NCI-H526 treated with DMSO at 0.1 percent for 48 hours (cell line): ENCODE measurements at places on chromosomes 4 and X.
A peak's percentile ranks its signal among the peaks of the same experiment; 100 is the strongest.

DNA sequence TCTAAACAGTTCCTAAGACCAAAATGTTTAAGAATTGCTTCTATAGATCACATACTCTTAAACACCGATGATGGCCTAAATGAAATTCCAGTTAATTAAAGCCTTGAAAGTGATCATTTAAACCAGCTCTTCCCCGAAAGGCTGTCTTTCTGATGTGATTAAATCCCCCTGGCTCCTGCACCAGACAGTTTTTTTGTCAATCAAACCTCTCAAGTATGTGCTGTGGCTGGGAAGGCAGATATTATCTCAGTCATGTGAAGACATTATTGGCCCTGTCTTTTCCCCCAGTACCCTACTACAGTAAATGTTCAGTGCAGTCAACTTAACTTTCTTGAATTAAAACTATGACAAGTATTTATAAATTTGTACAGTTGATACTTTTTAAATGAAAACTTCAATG, 121.0 kb upstream of the MYOZ2 start:
- DNase-seq = no peak

DNA sequence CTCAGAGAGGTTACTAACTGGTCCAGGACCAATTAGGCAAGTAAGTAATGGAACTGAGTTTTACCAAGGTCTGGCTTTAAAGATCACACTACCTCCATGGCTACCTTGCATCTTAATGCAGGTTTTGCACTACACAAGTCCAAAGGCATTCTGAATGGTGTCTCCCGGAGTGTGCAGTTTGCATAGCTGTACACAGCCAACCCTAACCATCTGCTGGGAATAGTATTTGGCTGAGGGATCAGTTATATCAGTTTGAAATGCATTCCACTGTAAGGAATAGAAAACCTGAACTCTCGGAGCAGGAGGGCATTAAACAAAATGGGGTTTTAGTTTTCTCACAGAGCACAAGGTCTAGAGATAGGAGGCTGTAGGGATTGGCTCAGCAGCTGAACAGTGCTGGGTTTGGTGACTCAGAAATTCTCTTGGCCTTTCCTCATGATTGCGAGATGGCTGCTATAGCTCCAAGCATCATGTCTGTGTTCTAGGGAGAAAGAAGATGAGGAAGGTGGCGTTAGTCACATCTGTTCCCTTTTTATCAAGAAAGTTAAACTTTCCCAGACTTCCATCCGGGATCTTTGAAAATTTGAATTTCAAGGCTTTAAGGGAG, 177.1 kb downstream of the NHS start:
- no peak for DNase-seq

DNA sequence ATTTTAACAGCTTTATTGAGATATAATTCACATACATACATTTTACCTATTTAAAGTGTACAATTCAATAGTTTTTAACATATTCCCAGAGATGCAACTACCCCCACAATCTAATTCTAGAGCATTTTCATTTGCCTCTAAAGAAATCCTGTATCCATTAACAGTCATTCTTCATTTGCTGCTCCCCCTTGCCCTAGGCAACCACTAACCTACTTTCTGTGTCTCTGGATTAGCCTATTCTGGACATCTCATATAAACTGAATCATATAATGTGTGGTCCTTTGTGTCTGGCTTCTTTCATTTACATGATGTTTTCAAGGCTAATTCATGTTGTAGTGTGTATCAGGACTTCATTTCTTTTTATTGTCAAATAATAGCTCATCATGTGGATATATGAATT, 105.1 kb upstream of the GRPR start:
- no peak for DNase-seq

GRCh38 chr4:141739636-141740035, 103.3 kb downstream of the IL15 start:
- DNase-seq = no peak

- no peak for DNase-seq
These were observed 35.1 kb upstream of the GEMIN8 start for GRCh38 chrX:14064626-14065432.

- no peak for DNase-seq
These were observed 843.4 kb downstream of the FSTL5 start for GRCh38 chr4:161320377-161320776.

GRCh38 chr4:52659722-52660261, 691 bp upstream of the USP46 start:
- peak; percentile 7 for DNase-seq

DNA sequence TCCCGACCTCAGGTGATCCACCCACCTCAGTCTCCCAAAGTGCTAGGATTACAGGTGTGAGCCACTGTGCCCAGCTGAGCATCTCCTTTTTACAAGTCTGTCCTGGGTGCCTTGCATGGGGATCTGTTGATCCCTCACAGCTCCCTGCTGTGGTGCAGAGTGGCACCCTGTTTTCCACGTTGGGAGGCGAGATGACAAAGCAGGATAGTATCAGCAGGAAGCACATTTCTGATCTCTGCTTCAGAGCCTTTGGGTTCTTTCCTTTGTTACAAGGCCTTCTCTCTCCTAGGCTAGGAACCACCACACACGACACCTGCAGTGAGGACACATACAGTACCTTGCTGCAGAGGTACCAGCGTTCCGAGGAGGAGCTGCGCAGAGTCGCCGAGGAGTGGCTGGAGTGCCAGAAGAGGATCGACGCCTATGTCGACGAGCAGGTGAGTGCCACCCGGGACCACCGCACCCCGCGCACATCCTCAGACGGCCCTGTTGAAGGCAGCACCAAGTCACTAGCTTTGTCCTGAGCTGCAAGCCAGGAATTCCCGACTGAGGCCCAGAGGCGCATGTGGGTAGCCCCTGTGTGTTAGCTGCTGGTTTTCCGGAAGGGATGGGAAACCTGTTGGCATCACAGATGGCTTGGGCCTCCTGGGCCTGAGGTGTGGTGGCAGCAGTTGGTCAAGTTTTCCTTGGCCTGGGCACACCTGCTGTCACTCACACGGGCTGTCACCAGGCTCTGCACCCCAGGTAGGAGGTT, 109.6 kb downstream of the TNIP2 start:
- no peak for DNase-seq

GRCh38 chr4:78308517-78308916, 243.1 kb upstream of the ANXA3 start:
- no peak for DNase-seq

GRCh38 chr4:83852085-83852451, 316.2 kb downstream of the GPAT3 start:
- no peak for DNase-seq

GRCh38 chr4:5424901-5425300, 283.5 kb downstream of the EVC2 start:
- no peak for DNase-seq

GRCh38 chrX:132271311-132271778, 52.1 kb upstream of the RAP2C start:
- no peak for DNase-seq

- peak; percentile 47 for DNase-seq
These were observed 1.3 kb downstream of the ASB12 start for GRCh38 chrX:64229154-64229553.

GRCh38 chrX:7948483-7948882, 21.3 kb upstream of the PNPLA4 start:
- no peak for DNase-seq

GRCh38 chrX:20432746-20433387, 166.2 kb upstream of the RPS6KA3 start:
- DNase-seq = no peak

DNA sequence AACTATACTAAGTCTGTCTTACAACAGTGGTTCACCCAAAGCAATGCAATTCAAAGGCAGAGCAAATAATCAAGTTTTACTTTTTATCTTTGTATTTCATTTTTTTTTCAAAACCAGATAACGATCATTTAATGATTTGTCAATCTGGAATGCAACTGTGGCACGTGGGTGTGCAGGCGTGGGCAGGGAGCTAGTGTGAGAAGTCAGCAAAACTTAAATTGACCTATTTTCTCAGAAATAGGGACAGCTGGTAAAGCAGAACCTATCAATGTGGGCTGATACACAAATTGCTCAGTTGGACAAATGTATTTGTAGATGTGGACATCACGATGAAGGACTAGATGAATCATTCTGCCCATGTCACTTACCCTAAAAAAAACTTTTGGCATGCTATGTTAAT, 105.6 kb downstream of the CBLL2 start:
- DNase-seq = no peak

- DNase-seq = no peak
These were observed 11.1 kb upstream of the NAT8L start for GRCh38 chr4:2047781-2048581.

DNA sequence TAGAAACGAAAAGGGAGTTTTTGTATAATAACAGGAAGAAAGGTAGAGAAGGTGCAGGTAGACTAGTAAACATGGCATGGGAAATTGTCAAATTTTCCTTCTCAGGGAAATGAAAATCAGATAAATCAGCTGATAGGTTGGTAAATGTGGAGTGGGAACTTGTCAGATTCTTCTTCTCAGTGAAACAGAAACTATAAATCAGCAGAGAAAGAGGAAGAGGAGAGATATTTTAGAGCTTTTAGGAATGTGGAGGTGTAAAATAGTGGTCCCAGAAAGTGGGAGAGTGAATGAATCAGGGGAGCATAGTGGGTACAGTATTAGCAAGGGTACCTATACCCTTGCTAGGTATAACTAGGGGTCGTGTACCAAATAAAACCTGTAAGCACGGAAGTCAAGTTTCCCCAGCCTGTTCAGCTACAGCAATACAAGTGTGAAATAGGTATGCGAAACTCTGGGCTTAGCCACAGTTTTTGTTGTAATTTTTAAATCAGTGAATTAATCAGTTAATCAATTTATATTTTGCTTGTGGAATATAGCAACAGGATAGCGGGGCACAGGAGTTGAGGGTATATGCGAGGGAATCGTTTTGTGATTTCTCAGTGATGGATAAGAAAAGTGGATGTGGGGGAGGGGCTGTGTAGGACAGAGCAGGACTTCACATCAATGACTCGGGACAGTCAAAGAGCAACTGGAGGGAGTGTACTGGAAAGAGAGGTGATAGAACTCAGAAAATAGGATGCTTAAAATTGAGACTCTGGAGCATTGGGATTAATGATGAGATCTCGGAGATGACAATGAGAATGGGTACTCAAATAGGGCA, 561.5 kb downstream of the INPP4B start:
- DNase-seq = no peak

- DNase-seq = no peak
These were observed 692.8 kb upstream of the TENM3 start for GRCh38 chr4:181550381-181550780.

GRCh38 chr4:67288964-67289363, 256.3 kb downstream of the CENPC start:
- DNase-seq = no peak

DNA sequence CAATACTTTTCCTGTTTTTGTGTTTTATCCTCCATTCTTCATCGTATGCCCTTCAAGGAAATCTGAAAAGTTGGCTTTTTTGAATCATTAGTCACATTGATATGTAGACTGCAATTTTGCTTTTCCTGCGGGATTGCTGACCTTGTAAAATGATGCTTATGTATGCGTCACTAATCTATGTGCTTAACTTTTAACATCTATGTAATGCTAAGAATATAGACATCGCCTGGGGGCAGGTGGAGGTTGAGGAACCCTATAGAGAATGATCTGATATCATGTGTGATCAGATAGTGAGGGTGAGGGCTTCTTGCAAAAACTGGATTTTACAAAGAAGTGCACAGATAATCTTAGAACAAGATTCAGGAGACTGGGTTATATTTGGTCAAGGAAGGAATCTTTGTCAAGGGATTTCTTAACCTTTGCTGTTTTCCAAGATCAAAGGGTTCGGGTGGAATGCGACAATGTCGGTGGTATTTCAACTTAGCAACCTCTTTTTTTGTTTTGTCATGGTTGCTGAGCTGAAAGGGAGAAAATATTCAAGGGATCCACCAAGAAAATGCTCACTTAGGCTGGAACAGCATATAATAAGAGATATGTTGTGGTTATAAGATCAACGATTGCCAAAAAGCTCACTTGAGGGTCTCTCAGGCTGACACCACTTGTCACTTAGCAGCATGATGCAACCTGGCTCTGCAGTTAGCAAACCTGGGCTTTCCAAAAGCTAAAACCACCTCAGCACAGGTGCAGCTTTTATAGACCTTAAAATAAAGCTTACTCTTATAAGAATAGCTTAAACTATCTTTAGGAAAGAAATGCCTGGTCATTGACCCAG, 70.6 kb upstream of the PUDP start:
- no peak for DNase-seq

DNA sequence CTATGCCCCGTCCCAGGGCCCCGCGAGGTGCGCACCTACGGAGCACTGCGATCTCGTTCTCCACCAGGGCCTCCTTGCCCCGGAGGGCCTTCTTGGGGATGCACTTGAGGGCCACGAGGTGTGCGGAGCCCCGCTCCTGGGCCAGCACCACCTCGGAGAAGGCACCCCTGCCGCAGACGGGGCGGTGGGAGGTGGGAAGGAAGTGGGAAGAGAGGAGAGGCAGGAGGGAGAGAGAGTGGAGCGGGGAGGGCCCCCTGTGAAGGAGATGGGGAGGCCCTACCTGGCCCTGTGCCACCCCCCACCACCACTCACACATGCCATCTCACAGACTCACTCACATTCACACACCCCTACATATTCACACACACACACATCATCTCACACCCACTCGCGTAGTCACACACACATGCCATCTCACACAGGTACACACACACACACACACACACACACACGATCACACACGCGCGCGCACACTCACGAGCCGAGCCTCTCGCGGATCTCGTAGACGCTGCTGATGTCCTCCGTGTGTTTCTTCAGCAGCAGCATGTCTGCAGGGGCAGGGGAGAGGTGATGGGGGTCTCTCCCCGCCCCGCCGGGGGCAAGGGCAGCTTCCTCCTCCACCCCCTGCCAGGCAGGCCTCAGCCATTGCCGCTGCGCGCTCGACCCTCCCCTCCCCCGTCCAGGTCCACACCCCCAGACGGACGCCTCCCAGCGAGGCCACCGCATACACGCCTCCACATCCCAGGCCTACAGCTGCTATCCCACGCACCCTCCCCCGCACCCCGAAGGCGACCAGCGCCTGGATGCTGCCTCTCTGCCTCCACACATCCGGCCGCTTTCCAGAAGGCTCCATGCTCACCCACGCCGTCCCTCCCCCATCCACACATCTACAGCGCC, 834 bp downstream of the PNCK start:
- DNase-seq = no peak

- no peak for DNase-seq
These were observed 13.2 kb upstream of the IRF2 start for GRCh38 chr4:184487503-184487902.

- no peak for DNase-seq
These were observed 131.1 kb upstream of the SCML1 start for GRCh38 chrX:17606231-17606630.

DNA sequence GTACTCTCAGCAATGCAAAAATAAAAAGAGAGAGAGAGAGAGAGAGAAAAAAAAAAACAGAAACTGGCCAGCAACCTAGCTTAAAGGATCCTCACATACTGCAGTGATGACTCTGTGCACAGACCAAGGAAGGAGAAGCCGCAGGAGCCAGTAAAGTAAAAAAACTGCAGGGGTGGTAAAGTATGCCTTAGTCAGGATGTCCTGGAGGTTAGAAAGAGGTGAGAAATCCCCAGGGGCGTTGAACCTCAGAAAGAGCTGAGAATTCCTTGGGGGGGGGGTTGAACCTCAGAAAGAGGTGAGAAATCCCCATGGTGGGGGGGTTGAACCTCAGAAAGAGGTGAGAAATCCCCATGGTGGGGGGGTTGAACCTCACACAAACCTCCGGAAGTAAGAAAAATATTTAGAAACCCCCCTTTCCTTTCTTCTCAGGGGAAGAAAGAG, 48.0 kb downstream of the MAGEA9 start:
- DNase-seq = no peak
